NCI-H510A treated with DMSO at 0.1 percent for 48 hours (cell line): ENCODE measurements at places on chromosomes 12 and 14.

DNA sequence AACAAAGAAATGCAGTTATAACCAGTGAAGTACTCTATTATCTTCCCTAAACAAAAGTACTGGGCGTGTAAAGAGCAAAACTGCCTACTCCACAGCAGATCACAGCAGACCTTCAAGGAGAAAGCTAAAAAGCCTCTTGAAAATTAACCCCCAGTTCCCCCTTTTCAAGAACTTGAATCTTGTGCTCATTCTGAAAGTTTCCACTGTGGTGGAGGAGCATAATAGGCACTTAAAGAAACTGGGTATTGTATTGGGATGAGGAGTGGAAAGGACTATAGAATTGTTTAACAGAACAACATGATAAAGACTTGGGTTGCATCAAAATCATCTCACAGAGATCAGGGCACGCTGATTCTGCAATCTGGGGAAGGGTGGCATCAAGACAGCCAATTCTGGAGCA is 51.1 kb downstream of the SLC25A47 start:
- DNase-seq, result no peak

DNA sequence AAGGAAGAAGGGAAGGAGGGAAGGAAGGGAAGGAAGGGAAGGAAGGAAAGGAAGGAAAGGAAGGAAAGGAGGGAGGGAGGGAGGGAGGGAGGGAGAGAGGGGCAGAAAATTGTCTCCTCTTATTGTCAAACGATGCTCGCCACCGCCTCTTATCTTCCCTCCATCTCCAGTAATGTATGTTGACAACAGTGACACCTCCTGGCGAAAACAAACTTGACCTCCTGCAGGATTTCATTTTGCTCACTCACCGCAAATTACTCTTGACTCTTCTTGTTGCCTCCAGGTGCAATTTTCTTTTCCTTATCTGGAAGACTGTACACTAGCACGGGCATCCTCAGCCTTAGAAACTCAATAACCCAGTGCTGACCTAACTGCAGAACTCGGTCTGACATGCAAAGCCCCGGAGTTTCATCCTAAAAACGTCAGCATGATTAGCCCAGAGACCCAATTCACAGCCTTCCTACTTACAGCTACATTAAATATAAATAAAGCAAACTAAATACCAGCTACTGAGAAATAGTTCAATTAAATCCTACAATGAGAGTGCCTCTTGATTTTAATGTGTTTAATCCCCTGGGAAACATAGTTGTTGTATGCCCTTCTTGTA is 512.4 kb upstream of the TMPO start:
- peak; percentile 9 for DNase-seq

DNA sequence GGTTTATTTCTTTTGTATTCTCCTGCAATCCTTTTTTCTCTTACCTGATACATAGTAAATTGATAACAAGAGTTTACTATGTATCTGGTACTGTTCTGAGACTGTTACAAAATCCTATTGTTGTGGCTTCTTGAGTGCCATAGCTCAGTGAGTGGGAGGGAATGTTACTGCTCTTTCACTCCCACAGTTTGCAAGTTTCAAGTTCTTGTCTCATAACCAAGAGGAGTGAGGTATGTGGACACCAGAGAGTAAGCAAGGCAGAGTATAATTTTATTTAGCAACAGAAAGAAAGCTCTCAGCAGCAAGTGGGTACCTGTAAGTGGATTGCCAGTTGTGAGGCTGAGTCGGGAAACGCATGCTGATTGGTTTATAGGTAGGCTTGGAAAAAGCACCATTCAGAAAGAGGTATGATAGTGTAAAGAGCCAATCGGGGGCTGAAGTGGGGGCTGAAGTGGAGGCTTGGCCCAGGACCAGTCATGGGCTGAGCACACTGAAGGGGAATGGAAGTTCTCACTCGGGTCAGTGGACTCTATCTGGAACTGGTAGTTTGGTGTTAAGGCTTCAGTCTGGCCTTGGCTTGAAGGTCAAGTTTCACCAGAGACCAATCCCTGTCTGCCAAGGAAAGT is 850.8 kb downstream of the TMTC2 start:
- no peak for DNase-seq

- no peak for DNase-seq
Measured at GRCh38 chr12:52356762-52357580, 10.3 kb downstream of the KRT85 start.

- DNase-seq, result no peak
Measured at GRCh38 chr14:103401223-103402214, 16.3 kb downstream of the MARK3 start.

DNA sequence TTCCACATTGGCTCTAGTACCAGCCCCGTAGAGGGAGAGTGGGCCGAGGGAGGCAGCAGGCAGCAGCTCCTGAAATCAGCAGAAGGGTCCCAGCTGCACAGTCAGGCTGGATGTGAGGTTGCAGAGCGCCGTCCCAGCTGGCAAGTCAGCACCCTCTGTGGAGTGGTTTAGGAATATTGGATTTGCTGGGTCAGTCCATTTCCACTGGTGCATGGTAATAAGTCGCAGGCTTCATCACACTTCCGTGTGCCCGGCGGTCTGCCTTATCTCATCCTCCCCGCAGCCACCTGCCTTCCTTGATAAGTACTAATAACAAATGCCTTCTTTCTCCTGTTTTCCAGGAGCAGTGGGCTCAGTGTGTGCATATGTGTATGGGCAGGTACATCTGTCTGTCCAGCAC is 112.9 kb downstream of the TSPAN9 start:
- DNase-seq, result no peak

- DNase-seq, result no peak
Measured at GRCh38 chr12:55684761-55685370, 22.8 kb downstream of the ITGA7 start.

DNA sequence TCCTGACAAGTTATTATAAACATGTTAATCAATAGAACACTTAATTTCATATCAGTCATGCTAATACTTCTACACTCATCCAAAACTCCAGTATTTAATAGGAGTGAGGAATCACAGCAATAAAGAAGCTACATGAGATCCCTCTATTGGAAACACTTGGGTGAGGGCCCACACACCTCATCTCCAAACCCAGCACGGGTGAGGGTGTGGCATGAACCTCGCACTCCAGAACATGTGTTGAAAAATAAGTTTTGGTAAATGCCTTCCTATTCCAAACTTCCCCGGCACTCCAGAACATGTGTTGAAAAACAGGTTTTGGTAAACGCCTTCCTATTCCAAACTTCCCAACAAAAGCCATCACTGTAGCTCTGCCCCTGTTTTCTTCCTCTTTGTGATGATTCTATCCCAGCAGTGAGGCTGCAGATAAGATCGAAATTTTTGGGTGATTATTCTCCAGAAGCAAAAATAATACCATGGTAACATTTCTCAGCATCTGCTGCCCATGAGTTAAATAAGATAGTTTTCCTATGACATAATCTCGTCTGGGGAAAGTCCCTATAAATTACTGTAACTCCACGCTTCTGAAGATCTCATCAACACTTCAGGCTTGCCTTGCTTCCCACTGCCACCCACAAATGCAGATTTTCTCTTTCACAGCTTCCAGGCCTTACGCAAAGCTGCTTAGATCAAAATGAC is 24.4 kb upstream of the PTPRB start:
- no peak for DNase-seq

GRCh38 chr12:18108611-18109010 is 18.6 kb upstream of the RERGL start:
- DNase-seq, result no peak

- no peak for DNase-seq
Measured at GRCh38 chr12:54191126-54191525, 2.3 kb upstream of the SMUG1 start.

- DNase-seq, result no peak
Measured at GRCh38 chr12:11884706-11885105, 186.0 kb upstream of the BCL2L14 start.

- no peak for DNase-seq
Measured at GRCh38 chr12:20096430-20096829, 271.9 kb upstream of the PDE3A start.

DNA sequence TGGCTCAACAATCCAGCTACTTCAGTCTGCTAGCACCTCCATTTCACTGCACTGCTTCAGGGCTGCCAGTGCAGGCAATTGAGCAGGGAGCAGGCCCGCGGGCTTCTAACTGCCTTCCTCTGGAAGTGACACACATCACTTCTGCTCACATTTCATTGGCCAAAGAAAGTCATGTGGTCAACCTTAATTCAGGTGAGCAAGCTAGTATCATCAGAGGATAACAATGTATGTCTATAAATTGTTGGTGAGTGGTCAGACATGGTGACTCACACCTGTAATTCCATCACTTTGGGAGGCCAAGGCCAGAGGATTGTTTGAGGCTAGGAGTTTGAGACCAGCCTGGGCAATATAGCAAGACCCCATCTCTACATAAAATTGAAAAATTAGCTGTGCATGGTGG is 22.3 kb upstream of the CHGA start:
- DNase-seq, result no peak

GRCh38 chr14:70354204-70354603 is 5.3 kb downstream of the COX16 start:
- DNase-seq, result no peak

DNA sequence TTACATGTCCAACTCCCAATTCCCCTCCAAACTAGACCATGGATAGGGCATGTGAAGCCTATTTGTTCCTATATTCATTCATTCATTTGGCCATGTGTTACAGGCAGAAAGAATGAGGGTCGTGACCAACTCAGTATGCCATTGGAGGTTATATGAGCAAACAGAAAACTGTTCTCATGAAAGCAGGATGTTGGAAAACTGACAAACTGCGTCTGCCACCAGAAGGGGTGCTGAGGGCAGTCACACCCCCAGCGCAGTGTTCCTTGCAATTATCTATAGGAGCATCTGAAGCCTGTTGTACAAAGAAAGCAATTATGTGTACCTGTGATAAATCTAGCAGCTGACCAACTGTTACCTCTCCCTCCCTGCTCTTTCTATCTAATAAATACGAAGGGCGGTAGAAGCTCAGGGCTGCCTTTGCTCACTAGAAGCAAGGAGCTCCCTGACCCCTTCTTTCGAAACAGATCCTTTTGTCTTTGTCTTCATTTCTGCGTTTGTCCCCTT is 21.1 kb downstream of the ENTPD5 start:
- DNase-seq, result no peak
